ENCODE measurements at places on chromosomes 1 and 21.

DNA sequence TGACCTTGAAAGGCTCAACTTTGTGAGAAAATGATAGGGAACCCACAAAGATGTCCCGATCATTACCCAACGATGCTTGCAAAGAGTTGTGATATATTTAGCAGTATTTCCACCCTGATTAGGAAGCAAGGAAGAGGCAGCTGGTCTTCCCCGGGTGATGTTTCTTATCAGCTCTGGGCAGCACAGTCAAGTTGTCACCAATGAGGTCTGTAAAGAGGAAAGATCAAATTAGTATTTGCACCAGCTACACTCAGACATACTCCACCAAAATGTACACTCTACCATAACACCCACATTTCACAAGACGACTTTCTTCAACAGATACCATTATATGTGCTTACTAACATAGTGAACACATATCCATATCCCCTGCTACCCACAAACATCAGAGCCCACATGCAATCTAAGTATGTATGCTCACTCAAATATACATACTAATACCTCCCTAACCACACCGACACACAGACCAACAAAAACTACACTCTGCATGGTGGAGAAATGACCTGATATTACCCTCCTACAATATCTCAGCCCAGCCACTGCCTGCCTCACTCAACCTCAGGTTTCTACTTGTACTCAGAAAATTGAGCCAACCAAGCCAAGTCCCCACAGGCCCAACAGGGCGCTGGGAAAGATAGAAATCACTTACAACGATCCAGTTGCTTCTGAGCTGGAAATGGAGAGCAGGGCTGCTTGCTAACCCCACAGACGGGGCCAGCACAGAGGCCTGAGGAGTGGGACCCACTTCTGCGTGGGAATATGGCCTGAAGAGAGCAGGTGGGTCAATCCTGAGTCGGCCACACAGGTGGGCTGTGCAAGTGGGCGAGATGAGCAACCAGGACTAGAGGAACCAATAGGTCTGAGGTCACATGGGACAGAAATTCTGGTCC lies 4.6 kb upstream of the BTG2 start:
- DNase-seq = peak; percentile 67

- no peak for DNase-seq
Observed at GRCh38 chr21:27675306-27675705, 708.4 kb upstream of the ADAMTS5 start.

DNA sequence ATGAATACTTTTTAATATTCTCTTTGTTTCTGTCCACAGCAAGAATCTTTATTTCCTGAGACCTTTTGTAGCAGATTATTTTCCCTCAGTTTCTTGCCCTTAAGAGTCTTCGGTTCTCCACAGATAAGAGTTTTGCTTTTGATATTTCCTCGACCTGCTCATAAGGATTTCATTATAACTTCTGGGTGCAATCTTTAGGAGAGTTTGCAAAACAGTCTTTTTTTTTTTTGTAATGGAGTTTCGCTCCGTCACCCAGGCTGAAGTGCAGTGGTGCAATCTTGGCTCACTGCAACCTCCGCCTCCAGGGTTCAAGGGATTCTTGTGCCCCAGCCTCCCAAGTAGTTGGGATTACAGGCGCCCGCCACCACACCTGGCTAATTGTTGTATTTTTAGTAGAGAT lies 10.1 kb upstream of the UBE4B start:
- DNase-seq = no peak

DNA sequence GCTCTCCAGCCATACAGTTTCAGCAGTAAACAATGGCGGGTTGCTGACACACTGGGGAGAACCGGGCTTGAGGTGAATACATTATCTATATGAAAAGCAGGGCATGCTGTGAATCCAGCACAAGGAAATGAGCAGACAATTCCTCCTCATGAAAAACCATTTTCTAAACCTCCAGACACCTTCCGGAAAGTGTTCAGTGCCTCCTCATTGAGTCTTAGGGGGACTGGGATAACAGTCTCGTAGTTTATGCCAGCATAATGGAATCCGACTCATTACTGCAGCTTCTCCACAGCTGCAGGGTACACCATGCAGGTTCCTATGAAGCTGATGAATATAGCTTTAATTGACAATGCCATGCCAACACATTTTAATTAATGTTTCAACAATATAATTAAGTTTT lies 284.1 kb downstream of the BACH1 start:
- no peak for DNase-seq

- DNase-seq = no peak
Observed at GRCh38 chr1:9312168-9312720, 19.6 kb downstream of the SPSB1 start.

GRCh38 chr1:33182896-33183295 lies 1.1 kb upstream of the TRIM62 start:
- DNase-seq = no peak

DNA sequence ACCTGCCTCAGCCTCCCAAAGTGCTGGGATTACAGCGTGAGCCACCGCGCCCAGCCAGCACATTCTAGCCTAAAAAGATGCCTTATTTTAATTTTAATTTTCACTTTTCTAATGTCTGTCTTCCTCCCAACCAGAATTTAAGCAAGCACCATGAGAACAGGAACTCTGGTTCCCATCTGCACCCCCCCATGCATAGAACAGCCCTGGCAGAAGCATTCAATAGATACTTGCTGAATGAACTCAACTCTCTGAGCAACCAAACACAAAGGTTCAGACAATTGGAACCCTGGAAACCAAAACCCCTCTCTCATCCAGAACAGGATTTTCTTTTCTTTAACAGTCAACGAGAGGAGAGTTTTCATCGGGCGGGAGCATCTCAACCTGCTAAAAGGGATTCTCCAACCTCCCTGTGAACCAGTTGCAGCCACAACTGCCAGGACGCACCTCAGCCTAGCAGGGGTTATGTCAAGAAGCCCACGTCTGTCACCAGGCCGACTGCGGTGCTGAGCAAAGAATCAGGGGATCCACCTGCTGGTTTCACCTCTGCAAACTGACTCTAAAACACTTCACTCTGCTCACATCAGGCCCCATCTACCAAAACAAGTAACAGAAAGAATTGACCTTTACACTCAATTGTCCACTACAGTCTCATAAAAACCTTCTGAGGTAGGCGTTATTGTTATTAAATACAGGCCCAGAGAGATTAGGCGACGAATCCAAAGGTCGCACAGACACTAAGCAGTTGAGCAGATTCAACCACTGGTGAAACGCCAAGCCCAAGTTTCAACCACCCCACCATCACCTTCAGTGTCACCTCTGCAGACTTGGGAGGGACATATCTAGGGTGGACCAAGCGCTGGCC lies 1.7 kb downstream of the KIAA2013 start:
- DNase-seq = no peak

DNA sequence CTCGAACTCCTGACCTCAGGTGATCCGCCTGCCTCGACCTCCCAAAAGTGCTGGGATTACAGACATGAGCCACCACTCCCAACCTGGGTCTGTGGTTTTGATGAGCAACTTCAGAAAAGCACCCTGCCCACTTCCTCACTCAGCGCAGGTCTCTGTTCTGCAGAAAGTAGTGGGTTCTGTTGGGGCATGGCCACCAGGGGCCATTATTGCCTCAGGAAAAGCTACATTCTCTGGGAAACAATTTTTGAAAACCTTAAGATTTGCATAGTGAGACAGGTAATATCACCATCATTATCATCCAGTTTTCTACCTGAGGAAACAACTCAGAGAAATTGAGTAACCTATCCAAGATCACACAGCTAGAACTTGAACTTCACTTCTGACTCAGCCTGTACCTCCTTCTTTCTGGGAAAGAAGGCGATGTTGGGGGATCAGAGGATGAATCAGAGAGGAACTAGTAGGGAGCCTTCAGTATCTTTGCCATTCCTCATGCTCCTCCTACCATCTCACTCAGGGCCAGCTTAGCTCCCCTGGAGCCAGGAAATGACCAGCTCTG lies 7.1 kb upstream of the NES start:
- DNase-seq = peak; percentile 98

DNA sequence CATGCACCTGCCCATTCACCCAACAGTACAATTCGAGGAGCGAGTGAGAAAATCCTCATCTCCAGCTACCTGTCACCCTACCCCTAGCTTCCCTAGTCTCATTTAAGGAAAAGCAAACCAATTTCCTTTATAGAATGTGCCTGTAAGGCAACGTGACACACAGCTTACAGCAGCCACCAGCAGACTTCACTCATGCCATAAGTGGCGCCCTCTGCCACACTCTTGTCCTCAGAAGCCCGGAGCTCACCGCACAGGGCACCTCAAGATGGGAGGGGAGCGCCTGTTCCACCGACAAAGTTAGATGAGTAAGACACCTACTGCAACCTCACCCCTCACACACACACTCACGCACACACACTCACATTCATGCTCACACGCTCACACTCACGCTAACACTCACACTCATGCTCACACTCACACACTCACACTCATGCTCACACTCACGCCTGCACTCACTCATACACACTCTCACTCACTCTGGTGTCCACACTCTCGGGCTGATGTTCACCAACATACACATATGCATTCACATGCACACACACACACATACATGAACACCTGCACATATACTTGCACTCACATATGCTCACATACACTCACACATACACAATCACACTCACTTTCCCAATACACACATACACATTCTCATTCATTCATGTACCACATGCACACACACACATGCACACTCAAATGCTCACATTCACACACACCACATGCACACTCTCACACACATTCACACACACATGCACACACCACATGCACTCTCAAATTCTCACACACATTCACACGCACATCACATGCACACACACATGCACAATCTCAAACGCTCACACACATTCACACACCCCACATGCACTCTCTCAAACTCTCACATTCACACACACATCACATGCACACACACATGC lies 170.7 kb downstream of the PSMG1 start:
- DNase-seq = no peak

- no peak for DNase-seq
Observed at GRCh38 chr21:31283025-31283424, 61.0 kb downstream of the TIAM1 start.

GRCh38 chr1:205601205-205601604 lies 30.6 kb downstream of the ELK4 start:
- no peak for DNase-seq

- no peak for DNase-seq
Observed at GRCh38 chr1:6272868-6273267, 12.0 kb upstream of the GPR153 start.

- no peak for DNase-seq
Observed at GRCh38 chr1:185488808-185489207, 171.8 kb upstream of the IVNS1ABP start.

GRCh38 chr1:179187043-179187442 lies 42.4 kb downstream of the ABL2 start:
- DNase-seq = no peak

DNA sequence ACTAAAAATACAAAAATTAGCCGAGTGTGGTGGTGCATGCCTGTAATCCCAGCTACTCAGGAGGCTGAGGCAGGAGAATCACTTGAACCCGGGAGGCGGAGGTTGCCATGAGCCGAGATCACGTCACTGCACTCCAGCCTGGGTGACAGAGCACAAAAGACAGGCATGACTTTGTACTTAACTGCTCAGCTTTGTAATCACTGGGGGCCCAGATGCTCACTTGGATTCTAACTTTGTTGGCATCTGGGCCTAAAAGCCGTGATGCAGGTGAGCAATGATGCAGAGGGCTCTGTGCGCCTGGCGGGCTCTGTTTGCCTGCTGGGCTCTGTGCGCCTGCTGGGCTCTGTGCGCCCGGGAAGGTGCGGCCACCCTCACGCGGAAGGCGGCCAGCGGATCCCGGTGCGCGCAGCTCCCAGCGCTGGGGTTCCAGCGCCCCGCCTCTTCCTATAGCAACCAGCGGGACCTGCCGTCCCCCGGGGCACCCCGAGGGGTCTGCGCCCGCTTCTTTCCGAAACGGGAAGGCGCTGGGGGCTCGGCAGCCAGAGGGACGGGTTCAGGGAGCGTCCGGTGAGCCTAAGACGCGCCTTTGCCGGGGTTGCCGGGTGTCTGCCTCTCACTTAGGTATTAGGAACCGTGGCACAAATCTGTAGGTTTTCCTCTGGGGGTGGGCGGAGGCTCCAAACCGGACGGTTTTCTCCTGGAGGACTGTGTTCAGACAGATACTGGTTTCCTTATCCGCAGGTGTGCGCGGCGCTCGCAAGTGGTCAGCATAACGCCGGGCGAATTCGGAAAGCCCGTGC lies 31.7 kb downstream of the PRMT2 start:
- peak; percentile 45 for DNase-seq

DNA sequence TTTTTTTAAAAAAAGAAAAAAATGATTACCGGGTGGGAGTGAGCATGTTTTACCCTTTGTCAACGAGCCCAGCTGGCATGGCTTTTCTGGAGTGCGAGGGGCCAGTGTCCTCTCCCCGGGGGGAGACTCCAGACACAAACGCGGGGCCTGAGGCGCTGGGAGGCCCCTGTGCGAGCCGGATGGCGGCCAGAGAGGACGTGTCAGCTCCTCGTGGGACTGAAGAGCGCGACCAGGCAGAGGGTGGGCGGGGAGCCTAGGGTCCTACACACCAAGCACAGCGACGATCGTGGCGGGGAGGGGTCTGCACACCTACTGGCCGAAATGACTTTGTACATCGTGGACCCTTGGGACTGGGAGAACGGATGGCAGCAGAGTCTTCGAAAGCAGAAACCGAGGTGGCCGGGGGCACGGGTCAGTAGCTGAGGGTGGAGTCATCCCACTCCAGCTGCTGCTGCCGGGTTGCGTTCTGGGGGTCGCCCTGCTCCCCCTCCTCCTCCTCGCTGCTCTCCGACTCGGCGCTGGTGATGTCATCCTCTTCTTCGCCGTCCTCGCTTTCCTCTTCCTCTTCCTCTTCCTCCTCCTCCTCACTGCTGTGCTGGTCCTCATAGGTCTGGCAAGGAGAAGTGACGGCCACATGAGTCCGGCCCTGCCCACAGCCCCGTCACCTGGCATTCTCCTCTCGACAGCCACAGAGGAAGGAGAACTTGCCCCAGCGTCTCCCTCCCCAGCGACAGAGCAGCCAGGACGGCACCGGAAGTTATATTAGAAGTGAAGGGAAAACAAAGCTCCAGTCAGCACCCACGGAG lies 78.8 kb downstream of the PIK3CD start:
- DNase-seq = no peak

DNA sequence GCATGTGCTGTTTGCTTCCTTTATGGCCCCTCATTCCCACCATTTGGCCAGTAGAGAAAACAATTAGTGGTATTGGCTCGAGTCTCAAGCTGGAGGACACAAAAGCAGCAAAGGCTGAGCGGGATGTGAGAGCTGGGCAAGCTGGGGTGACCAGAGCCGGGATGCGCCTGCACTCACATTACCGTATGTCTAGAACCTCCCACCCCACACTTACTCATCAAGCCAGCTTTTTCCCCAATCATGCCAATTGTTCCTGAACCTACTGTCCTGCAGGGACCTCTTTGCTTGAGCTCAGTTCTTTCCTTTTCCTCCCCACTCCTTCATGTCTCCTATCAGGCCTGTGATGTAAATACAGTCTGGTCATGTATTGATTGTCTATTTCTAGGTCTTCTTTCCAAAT lies 45.9 kb downstream of the KIRREL1 start:
- DNase-seq = peak; percentile 31

GRCh38 chr1:212529211-212529741 lies 79.3 kb upstream of the ATF3 start:
- DNase-seq = no peak

GRCh38 chr1:177984136-177984525 lies 14.3 kb upstream of the SEC16B start:
- peak; percentile 67 for DNase-seq
